ENCODE measurements at places on chromosomes 5 and 9. TPM values are rescaled to one million over a fixed set of nuclear protein-coding genes. Genes with fewer than 3 reads are reported as not detected.

GRCh38 chr5:90135779-90136378, 273.7 kb downstream of the CETN3 start:
- no peak for DNase-seq

DNA sequence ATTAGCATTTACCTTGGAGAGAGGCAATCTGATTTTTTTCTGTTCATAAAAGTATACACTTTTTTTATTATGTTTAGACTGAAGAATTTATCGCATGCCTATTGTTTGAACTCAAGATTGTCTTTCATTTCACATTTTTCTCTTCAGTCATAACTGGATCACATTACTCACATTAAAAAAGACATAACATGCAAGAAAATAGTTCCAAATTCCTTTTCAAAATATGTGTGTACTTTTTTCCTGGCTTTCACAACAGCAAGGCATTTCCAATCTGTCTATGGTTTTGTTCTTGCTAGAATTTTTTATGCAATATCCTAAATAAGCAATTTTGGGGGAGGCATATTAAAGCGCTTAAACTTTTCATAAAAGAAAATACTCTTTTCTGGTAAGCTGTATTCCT, 21.2 kb downstream of the FTMT start:
- no peak for DNase-seq

The IFNA21 gene
- not detected for total RNA-seq

- DNase-seq: no peak
Measured at GRCh38 chr9:90801973-90802322, 329 bp downstream of the SYK start.

DNA sequence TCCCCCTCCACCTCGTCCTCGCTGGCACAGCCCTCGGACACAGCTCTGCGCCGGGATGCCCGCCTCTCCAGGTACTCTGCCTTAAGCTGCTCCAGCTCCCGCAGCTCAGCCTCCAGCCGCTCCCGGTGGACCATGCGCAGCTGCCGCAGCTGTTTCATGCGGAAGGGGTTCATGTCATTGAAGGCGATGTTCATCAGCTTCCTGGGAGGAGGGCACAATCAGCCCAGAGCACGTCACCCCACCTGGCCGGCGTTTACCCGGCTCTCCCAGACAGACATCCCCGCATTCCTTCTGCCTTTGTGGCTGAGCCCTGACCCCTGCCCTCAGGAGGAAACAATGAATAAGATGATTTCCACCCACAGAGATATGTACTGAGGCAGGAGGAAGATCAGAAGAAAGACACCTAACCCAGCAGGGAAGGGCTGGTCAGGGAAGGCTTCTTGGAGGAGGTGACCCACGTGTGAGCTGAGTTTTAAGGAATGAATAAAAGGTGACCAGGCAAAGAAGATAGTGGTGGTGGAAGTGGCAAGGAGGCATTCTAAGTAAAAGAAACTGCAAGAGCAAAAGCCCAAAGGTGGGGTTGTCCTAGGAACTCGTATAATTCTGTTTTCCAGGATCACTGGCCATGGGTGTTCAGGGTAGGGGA, 7.1 kb upstream of the CORO2A start:
- DNase-seq: no peak

DNA sequence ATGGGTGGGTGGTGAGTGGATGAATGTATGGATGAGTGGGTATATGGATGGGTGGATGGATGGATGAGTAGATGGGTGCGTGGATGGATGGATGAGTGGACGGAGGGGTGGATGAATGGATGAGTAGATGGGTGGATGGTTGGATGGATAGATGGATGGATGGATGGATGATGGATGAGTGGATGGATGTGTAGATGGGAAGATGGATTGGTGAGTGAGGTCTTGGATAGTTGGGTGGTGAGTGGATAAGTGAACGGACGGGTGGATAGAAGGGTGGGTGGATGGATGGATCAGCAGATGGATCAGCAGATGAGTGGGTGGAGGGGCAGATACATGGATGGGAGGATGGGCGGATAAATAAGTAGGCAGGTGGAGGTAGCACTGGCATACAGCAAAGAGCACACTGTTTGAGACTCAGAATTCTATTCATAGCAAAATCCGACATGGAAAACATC, 163.5 kb downstream of the C9orf50 start:
- DNase-seq: no peak

GRCh38 chr9:95441081-95441480, 75.7 kb downstream of the PTCH1 start:
- no peak for DNase-seq

The C5orf52 gene
- total RNA-seq: not detected

- DNase-seq: no peak
Measured at GRCh38 chr9:7785813-7786212, 13.8 kb downstream of the DMAC1 start.

- no peak for DNase-seq
Measured at GRCh38 chr5:170360709-170361108, 28.5 kb downstream of the KCNMB1 start.

The GLIPR2 gene
- 49.8 TPM for total RNA-seq

DNA sequence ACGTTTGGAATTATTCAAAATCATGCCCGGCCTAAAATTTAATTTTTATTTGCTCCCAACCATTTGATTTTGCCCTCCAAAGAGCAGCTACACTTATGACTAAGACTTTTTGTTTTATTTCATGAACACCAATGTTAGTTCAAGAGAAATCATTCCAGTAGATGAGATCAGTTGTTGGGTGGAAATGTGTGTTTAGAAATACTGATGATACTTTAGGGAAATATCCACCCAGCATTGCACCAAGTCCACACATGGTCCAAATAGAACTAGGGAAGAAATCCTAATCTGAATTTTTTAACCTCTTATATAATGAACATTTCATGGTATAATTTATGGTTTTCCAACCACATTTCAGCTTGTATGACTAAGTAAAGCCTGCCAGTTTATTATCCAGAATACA, 28.3 kb upstream of the GOLPH3 start:
- no peak for DNase-seq

The NEUROG1 gene
- total RNA-seq: not detected

The CDH6 gene
- not detected for total RNA-seq

The RAB3C gene
- not detected for total RNA-seq

DNA sequence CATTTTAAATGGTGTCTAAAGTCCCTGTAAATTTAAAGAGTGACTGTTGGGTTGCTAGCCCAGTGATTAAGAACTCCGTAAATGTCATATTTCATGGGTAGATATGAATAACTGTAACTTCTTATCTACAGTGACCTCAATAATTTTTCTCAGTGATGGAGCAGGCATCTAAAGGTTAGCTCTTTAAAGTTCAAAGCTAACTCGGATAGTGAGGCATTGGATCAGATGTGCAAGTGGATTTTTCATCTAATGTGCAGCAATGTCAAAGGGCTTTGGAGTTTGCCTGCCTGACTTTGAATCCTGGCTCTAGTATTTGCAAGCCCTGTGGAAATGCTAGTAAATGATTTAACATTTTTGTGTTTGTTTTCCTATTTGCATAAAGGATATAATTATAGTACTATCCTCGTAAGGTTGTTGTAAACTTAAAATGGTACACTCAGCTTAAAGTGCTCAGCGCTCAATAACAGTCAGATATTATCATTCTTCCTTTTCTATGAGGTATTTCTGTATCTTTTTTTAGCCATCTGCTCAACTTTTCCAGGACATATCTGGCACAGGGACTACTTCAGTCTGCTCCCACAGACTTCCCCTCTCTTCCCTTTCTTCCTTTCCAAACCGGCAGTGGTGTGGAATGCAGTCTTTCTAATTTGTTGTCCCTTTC, 163.7 kb upstream of the ELL2 start:
- no peak for DNase-seq

The PCDHA7 gene
- not detected for total RNA-seq

The MTX3 gene
- 31.4 TPM for total RNA-seq

DNA sequence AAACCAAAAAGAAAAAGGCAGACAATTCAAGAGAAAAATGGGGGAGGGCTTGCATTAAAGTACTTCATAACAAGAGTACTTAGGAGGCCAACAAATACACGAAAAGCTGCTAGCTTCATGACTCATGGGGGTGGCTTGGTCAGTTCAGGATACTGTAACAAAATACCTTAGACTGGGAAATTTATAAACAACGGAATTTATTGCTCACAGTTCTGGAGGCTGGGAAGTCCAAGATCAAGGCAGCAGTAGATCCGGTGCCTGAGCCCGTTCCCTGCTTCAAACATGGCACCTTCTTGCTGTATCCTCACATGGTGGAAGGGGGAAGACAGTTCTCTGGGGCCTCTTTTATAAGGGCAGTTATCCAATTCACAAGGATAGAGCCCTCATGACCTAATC, 111.4 kb downstream of the C9orf50 start:
- no peak for DNase-seq

DNA sequence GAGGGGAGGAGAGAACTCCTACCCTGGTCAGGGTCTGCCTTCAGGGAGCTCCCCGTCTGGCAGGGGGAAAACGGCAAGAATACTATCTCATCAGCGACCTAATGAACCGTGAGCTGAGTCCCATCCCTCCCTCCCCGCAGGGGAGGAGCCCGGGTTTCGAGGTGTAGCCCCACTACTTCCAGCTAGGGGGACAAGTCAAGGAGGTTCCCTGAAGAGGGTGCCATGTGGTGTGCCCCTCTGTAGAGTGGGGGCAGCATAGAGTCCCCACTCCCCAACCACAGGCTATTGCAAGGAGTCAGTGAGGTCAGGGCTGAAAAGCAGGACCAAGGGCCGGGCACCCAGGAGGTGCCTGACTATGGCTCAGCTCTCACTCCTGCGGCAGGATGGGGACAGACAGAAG, 50.9 kb upstream of the RXRA start:
- no peak for DNase-seq

DNA sequence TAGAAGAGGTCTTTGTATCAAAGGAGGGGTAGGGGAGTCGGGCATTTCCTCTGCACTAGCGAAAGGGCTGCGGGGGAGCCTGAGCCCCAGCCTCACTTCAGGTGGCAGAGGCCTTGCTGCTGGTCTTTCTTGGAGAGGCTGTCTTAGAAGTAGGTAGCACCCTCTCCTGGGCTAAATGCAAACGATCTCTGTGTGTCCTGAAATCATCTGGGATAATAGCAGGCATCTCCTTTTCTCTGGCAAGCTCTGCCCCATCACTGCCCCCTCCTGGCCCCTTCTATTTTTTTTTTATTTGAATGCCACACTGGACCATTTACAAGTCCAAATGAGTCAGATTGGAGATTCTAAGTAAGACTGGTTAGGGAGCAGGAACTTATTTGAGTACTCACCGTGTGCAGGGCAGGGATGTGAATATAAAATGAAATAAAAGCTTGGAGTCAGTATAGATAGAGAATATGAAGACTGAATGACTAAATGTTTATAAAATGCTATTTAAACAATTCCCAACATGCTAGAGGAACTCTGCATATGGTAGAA, 137.1 kb downstream of the FGF1 start:
- no peak for DNase-seq

The COL15A1 gene
- total RNA-seq: 0.45 TPM

The PCDHA9 gene
- not detected for total RNA-seq

GRCh38 chr5:174376726-174377373, 331.3 kb downstream of the NSG2 start:
- no peak for DNase-seq

DNA sequence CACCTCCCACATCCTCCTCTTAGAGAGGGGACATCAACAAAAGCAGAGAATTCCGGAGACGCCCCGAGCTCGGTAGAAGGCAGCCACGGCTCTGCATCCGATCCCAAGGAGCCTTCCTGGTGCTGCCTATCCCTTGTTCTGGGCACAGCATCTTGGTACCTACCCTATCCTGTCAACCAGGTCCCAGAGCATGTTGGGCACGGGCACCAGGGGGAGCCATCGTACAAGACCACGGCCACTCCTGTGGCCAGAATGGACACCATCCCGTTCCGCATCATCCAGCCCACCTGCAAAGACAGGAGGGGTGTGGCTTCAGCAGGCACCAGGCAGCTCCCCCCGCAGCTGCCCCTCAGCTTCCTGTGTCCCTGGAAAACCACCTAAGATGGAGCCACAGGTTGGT, 62.7 kb upstream of the ZNF354A start:
- no peak for DNase-seq

GRCh38 chr9:90641086-90641485, 1.5 kb downstream of the DIRAS2 start:
- DNase-seq: no peak

GRCh38 chr9:90726215-90726614, 75.4 kb upstream of the SYK start:
- DNase-seq: no peak

The FSTL4 gene
- total RNA-seq: not detected

GRCh38 chr9:113506090-113506589, 42.6 kb downstream of the RGS3 start:
- DNase-seq: no peak

The SLC4A9 gene
- total RNA-seq: 0.35 TPM

- no peak for DNase-seq
Measured at GRCh38 chr5:132376694-132377641, 7.5 kb downstream of the SLC22A5 start.

The CARD9 gene
- total RNA-seq: 3.1 TPM

- DNase-seq: no peak
Measured at GRCh38 chr5:3602785-3603502, 7.3 kb downstream of the IRX1 start.

GRCh38 chr9:107875571-107875980, 386.0 kb upstream of the KLF4 start:
- no peak for DNase-seq

The ABCA1 gene
- total RNA-seq: 0.09 TPM

Measured in activated CD8-positive, alpha-beta memory T cell treated with anti-CD3 and anti-CD28 coated beads, Interleukin-2, amount 10 ng/mL, durations not matched to agents 7 days and 5 days (primary cell).